ENCODE measurements at places on chromosomes 16 and 17. TPM values are rescaled to one million over a fixed set of nuclear protein-coding genes. Genes with fewer than 3 reads are reported as not detected.

The TEX14 gene
- 4.7 TPM for polyA plus RNA-seq

The TBC1D26 gene
- polyA plus RNA-seq = not detected

The KRTAP2-2 gene
- polyA plus RNA-seq = not detected

The ZNF768 gene
- 31.0 TPM for polyA plus RNA-seq
